A549 (cell line): ENCODE measurements at places on chromosomes 3 and 15.

- peak; percentile 36 for DNase-seq
Measured at GRCh38 chr3:72152551-72153476, 367.9 kb upstream of the PROK2 start.

DNA sequence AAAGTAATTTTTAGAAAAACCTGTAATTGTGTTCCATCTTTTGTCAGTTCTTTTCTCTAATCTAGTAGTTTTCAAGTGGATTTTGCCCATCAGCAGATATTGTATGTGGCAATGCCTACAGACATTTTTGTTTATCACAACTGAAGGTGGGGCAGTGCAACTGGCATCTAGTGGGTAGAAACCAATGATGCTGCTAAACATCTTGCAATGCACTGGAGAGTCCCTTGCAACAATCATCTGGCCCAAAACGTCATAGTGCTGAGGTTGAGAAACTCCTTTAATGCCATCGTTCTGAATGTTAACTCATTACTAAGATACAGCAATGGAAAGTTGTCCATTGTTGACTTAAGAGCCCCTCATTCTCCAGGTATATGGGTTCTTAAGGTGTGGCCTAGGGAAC, 80.1 kb downstream of the BTD start:
- DNase-seq, result no peak

- DNase-seq, result no peak
Measured at GRCh38 chr15:25829073-25829472, 34.1 kb downstream of the ATP10A start.

DNA sequence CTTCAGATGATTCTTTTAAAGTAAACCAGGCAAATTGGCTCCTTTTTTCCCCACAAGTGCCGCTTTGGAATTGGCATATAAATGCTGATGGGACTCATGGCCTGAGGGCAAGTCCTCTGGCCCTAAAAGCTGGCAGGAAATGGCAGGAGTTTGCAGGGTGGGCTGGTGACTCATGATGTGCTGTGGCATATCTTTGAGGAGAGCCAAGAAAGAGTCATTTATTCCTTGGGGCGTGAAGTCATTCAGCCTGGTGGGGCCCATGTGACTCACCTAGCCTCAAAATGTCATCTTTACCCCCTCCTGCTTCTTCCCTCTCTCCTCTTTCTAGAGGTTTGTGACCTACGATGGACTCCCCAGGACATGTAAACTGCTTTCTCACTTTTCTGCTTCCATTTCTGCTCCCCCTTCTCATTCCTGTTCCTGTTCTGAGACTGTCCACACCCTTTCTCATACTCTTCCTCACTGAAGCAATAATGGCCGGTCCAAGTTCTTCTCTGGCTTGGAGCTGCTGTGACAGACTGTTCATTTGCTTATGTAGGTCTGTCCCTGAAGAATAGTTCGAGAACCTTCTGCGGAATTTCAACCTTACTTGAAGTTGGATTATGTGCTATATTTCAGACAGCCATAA, 326.1 kb downstream of the SATB1 start:
- peak; percentile 78 for DNase-seq

- no peak for DNase-seq
Measured at GRCh38 chr3:149506540-149506939, 32.0 kb downstream of the TM4SF4 start.

- no peak for DNase-seq
Measured at GRCh38 chr3:182045736-182046135, 334.0 kb downstream of the SOX2 start.

DNA sequence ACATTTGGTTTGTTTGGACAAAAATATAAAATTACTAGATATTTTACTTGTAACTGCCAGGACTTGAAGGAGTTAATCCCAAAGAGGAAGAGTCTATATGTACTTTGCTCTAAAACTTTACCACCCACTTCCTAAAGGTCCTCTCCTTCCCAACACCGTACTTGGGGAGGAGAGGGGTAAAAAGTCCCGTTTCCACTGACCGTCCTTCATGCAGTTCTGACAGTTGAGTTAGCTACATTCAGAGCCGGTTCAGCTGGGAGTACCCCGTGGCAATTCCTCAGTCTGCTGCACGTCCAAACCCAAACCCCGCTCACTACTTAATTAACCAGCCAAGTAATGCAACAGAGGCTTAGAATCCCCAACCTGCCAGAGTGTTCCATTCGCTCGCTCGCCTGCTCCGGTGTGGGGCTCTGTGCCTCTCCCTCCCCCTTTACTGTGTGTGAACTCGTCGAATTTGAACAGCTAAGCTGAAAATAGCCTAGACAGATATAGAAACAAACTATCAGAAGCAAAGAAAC, 519.7 kb downstream of the FOXP1 start:
- no peak for DNase-seq

GRCh38 chr15:58212909-58213526, 74.8 kb downstream of the AQP9 start:
- DNase-seq, result peak; percentile 69

GRCh38 chr3:39216176-39216790, 23.9 kb upstream of the XIRP1 start:
- no peak for DNase-seq

DNA sequence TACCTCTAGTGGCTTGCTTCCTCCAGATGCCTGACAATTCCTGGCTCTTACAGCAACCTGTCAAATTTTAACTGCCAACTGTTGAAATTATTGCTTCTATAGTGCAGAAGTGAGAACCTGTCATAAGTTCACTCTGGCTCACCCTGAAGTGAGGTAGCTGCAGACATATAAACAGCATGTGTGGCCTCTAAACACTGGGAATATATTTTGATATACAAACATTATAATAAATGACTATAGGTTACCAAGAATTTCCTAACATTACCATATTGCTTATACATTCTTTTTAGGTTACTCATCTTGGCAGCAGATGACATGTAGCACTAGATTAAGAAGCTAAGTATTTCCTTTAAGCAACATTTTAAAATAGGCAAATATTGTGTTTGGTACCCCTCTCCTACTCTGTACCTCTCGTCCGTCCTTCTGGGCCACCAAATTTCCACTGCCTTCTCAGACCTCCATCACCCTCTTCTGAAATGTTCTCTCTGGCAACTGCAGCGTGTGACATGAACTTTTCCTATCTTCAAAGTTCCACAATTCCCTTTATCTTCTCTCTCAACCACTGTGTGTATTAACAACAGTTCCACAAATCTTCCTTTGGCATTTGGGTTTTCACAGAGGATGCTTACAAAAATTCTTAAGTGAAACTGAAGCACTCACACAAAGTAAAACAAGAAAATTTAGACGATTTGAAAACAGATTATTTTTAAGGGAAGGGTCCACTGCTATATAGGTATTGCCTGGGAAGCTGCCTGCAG, 15.3 kb upstream of the XXYLT1 start:
- no peak for DNase-seq

- no peak for DNase-seq
Measured at GRCh38 chr15:32908135-32908801, 190.5 kb downstream of the GREM1 start.

DNA sequence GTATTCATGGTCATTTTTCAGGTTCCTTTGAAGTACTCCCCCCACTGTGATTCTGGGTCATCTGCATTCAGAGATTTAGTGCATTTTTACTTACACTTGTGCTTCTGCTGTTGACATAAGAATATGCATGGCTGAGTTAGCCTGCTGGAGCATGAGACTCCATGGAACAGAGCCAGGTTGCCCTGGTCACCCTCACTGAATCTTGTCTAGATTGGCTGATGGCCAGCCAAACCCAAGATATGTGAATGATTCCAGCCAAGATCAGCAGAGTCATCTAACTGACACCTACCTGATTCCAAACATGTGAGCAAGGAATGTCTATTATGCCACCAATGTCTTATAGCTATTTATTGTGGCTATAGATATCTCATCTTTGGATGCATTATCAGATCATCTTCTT, 25.1 kb downstream of the DTWD1 start:
- no peak for DNase-seq

DNA sequence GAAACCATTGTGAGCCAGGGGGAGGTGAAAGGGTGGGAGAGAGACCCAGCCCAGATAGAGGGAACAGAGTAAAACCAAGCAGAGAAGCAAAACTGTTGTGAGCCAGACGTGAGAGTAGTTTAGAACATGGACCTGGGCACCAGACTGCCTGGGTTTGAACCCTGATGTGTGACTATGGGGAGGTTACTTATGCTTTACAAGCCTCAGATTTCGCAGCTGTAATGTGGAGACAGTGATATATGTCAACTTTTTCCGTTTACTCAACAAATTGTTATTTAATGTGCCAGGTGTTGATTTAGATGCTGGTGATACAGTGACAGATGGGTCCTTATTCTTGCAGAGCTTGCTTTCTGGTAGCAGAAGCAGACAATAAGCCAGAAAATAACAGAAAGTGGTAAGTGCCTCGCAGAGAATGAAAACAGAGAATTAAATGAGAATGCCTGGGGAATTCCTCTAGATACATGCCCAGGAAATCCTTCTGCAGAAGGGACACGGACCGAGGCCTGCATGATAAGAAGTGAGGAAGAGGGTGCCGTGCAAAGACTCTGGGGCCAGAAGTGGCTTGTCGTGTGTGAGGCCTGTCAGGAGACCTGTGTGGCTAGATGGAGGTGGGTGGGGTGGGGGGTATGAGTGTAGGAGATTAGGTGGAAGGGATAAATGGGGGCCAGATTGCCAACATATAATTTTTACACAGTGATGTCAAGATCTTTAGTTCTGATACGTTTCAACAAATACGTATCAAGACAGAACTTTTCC, 15.0 kb downstream of the KAT2B start:
- DNase-seq, result no peak

- no peak for DNase-seq
Measured at GRCh38 chr15:25329696-25330095, 109.1 kb downstream of the UBE3A start.

DNA sequence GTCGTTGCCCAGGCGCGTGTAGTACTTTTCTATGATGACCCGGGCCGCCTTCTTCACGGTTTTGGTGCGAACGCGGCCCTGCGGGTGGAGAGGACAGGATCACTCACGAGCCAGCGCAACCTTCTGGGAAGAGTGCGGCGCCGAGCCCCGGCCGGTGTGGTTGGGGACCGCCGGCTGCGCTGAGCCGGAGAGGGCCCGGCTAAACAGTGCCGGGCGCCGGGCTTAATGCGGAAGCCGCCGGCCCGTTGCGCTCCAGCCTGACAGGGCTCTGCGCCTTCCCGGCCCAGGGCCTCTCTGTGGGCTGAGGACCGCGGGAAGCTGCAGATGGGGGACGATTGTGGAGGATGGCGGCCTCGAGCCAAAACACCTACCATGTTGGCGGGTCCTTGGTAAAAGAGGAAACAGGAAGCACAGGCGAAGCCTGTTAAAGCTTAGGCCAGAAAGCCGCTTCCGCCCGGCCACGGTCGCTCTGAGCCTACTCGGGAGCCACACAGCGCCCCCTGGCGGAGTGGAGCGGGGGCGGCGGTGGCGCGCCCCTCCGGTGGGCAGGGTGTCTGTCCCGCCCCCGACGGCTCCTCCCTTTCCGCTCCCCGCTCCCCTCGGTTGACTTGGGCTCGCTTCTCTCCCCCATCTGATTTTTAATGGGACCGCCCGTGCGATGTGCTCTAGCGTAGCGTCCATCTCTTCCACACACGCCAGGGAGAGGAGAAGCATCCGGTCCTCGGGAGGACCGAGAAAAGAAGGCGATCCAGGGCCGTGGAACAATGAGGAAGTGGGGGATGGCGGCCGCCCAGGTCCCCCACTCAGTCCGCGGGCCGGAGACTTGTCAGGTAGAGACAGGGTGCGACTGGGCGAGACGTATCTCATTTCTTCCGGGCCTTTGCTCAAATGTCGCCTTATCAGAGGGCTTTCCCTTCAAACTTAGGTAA, at the start of gene RPS17:
Gene RPS17 (minus strand): TSS at position 403 of the 929 bp plus-strand sequence. CDS start 29 bp downstream, at position 374.
- DNase-seq, result peak; percentile 97

GRCh38 chr3:44678480-44679116, 30.1 kb downstream of the ZNF35 start:
- no peak for DNase-seq

DNA sequence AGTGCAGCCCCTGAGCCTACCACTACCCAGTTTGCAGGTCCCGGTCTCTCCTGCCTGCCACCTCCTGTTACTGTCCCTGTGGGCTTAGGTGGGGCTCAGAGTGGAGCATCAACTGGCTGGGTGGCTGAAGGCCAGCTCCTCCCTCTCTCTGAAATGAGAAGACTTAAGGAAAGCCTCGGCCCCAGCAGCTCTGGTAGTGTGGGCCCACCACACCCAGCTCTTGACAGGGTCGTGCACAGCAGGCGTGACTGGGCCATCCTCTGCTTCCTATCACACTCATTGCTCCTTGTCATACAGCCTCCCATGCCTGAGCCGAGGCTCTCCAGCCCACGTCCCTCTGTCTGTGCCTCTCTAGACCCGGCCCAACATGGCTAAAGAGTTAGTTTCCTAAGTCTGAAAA, 142.7 kb upstream of the LINGO1 start:
- no peak for DNase-seq

DNA sequence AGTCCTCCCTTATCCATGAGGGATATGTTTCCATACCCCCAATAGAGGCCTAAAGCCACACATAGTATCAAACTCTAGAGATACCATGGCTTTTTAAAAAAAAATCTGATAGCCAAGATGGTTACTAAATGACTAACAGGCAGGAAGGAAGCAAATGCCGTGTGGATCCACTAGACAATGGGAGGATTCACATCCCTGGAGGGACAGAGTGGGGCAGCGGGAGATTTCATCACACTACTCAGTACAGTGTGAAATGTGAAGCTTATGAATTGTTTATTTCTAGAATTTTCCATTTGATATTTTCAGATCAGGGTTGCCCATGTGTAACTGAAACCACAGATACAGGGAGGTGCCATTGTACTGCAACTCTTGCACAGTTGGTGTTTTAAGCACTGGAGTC, 826.6 kb downstream of the SQOR start:
- no peak for DNase-seq

GRCh38 chr3:181752202-181752671, 40.5 kb downstream of the SOX2 start:
- no peak for DNase-seq

DNA sequence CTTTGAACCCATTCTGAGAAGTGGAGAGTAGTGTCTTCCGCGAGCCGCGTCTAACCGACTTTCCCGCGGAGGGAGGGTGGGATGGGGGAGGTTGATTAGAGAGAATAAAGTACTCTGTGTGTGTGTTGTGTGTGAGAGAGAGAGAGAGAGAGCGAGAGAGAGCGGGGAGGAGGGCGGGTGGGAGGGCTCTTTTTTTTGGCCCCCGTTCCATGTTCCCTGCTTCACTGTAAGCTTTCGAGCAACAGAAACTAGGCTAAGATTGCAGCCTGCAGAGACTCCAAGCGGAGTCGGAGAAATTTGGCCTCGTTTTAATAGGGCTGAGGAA, 1.6 kb upstream of the MEIS2 start:
- no peak for DNase-seq

- DNase-seq, result peak; percentile 19
Measured at GRCh38 chr3:124260206-124260915, 268.4 kb upstream of the ROPN1 start.
